ENCODE measurements at places on chromosomes 2 and 18.

DNA sequence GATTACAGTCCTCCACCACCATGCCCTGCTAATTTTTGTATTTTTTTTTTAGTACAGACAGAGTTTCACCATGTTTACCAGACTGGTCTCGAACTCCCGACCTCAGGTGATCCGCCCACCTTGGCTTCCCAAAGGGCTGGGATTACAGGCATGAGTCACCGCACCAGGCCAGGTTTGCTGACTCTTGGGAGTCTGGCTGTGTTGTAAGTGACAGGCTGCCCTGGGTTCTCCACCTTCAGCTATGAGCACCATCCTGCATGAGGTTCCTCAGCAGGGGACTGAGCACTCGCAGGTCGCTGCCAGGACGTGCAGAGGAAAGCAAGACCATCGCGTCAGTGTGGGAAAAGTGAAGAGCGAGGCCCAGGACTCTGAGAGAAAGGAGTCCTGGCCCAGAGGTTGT, 112.6 kb upstream of the NDUFV2 start:
- DNase-seq, result no peak

DNA sequence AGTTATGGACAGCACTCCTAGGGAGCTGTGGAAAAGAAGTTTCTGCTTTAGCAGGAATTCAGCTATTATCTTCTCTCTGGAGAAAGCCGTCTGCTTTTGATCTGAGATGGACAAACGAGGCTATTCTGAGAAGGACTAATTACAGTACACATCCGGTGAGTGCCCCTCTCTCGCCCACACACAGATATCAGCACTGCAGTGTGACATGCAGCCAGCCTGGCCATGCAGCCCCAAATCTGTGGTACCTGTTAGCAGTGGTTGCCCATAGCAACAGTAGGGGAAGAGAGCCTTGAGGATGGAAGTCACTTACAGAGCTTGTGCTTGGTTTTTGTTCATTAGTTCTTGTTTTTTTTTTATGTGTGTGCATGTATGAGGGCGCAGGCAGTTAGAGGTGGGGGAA, 73.9 kb upstream of the TRIB2 start:
- no peak for DNase-seq

- DNase-seq, result no peak
These were observed 31.7 kb upstream of the GPR17 start for GRCh38 chr2:127614246-127614645.

- DNase-seq, result peak; percentile 53
These were observed 572 bp upstream of the ZNF516 start for GRCh38 chr18:76495435-76496193.

DNA sequence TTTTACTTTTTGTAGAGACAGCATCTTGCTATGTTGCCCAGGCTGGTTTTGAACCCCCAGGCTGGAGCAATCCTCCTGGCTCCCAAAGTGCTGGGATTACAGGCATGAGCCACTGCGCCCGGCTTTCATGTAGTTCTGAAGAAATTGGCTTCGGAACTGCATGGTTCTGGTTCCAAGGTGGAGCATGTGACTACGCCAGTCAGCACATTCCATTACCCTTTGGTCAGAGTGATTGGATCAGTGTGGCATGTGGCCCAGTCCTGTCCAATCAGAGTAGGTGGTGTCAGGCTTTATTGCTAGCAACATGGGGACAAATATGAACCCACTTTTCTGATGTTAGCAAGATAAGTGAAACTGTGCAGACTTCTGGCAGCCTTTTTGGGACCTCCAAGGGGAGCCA, 16.3 kb upstream of the ATOH8 start:
- no peak for DNase-seq

DNA sequence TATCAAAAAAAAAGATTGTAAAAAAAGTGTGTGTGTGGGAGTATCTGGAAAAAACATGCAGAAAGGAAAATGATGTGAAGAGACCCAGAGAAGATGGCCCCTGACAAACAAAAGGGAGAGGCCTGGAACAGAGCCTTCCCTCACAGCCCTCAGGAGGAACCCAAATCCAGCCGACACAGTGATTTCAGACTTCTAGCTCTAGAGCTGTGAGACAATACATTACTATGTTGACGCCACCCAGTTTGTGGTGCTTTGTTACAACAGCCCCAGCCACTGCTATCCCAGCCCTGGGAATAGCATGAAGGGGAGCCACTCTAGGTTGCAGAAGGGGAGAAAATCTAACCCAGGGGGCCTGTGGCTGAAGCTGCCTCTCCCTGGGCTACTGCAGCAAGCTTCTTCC, 59.0 kb upstream of the ZBTB7C start:
- DNase-seq, result no peak

- no peak for DNase-seq
These were observed 2.6 kb downstream of the RAMP1 start for GRCh38 chr2:237861875-237862527.

DNA sequence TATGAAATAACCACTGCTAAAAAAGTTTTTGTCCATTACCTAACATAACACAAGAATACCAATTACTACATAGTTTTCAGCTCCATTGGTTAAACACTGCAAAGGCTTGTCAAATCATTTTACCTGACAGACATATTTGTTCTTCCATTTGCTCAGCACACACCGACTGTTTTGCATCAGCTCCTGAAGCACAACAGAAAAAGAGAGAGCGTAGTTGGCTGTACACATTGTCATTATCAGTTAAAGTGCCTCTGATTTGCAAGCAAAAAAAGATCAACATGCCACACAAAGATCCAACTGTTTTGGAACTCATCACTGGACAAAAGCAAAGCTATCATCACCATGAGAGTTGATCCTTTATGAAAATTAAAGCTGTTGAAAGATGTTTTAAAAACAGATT, 103.8 kb downstream of the WDPCP start:
- no peak for DNase-seq

DNA sequence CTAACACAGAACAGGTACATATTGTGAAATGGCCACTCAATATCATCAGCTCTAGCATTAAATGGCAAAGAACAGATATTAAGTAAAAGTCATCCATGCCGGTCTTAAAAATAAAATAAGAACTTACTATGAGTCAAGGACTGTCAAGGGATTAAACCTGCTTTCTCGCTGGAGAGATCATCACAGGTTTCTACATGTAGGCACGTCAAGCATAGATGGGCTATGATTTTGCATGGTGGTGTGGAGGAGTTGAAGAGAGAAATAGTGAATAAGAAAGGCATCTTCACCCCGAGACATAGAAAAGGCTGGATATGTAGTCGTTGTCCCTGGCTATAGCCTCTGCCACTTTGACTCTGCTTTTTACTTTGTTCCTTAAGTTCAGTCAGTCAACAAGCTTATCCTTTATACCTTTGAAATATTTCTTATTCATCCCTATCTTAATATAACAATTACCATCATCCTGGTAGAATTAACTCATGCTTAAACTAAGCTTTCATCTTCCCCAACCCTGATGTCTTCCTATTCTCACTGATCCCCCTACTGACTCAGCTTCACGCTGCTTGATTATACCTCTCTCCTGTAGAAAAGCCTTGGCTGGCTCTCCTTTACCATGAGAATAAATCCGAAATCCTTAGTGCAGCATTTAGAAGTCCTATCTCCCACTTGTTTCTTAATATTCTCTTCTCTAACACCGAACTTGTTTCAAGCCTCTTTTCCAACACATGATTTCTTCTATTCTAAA, 42.5 kb downstream of the DSC3 start:
- DNase-seq, result no peak

DNA sequence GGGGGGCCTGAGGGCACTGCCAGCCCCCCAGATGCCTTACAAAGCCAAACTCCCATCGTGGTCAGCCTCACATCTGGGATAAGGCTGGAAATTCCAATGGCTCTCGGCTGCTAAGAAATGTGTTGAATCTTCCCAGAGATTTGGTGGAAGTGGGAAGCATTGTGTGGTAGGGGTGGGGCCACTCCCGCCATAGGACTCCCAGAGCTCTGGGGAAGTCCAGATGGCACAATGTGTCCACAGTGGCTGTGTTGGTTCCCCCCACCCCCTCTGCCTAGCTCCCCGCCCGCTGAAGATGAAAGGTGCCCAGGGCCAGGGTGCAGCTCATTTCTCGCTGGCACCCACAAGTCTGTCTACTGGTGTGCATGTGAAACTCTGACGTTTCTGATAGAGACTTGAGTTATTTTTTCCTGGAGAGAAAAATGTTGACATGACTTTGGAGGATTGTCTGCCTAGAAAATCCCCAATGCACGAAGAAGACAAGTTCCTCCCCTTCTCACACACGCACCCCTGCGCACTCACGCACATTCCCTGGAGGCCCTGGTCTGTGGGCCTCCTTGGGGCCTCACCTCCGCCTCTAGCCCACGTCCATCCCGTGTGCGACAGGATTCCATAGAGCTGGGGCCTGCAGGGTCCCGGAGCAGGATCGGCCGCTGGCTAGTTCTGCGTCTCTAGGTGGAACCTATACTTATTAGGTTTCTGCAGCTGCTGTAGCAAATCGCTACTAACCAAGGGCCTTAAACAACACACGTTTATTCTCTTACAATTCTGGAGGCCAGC, 199.1 kb downstream of the ZFP36L2 start:
- no peak for DNase-seq

DNA sequence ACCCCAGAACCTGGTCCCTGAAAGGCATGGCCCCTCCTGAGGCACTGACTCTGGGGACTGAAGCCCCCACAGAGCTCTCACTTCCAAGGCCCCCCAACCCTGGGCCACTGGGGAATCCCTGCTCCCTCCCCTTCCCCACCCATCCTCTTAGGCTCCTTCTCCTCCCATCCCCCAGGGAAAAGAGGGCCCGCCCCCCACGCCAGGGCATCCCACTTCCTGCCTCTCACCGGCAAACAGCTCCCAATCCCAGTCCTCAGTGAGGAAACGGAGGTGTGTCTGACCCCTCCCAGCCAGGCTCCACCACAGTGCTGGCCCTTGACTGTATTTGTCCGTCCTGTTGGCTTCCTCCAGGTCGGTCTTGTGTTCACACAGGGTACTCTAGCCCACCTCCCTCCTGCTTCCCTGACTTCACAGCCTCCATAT, 35.0 kb upstream of the PTMA start:
- no peak for DNase-seq

DNA sequence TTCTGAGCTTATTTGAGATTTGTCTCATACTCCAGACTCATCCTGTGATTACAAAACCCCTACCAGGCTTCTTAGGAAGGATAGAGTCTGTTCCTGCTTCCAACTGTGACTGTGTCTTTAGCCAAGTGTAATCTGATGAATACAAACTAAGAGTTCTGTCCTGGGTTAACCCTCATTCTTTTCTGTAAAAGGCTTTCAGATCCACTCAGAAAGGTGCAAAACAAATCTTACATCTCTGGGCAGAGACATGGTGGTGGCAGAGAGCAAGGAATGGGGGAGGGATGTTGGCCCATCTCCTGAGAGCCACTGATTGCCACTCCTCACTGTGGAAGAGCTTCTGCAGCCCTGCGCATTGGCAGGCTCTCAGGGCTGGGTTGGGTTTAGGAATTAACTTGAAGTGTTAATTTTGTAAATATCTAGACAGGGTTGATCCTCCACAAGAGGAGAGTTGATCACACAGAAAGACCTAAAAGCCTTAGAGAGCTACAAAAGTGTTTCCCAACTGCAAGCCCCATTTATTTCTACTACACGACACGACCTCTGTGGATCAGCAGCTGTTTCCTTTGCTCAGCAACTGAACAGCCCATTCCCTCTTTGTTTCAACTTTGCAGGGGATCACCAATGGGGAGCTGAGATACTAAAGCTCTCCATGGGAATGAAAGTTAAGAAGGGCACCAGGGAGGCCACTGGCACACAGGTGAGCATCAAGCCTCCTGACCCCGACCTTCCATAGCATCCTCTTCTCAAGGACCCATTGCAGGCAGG, 23.7 kb upstream of the SPTBN1 start:
- DNase-seq, result no peak

- DNase-seq, result no peak
These were observed 117.0 kb downstream of the ZNF385B start for GRCh38 chr2:179744401-179744800.

GRCh38 chr2:66460031-66460430, 25.1 kb downstream of the MEIS1 start:
- DNase-seq, result no peak

- no peak for DNase-seq
These were observed 21.0 kb upstream of the SEMA4C start for GRCh38 chr2:96890726-96891385.

- no peak for DNase-seq
These were observed 4.2 kb upstream of the TRABD2A start for GRCh38 chr2:84885111-84885510.

GRCh38 chr2:150571121-150571520, 83.7 kb upstream of the RND3 start:
- DNase-seq, result no peak

DNA sequence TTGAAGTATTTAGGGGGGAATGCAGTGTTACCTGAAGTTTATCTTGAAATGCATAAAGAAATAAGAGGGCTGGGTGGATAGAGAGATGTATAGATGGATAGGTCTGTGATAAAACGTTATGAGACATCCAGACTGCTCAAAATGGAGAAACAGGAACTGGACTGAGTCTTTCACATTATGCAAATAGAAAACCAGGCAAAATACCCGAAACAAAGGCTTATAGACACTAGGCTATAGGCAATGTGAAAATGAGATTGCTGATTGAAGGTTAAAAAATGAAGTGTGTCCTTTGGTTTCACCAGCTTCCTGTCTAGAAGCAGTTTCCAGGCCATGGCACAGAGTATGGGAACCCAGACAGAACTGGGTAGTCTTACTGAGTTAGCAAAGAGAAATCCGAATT, 24.9 kb upstream of the SLC3A1 start:
- DNase-seq, result no peak

- no peak for DNase-seq
These were observed 14.9 kb upstream of the LYPD6 start for GRCh38 chr2:149315461-149315860.

- DNase-seq, result no peak
These were observed 426.4 kb downstream of the MBD2 start for GRCh38 chr18:53797998-53798495.

GRCh38 chr2:215505044-215505786, 69.3 kb upstream of the FN1 start:
- DNase-seq, result no peak

- no peak for DNase-seq
These were observed 13.0 kb downstream of the PPM1B start for GRCh38 chr2:44181648-44182047.

- DNase-seq, result no peak
These were observed 323.3 kb downstream of the TGIF1 start for GRCh38 chr18:3773303-3773702.

DNA sequence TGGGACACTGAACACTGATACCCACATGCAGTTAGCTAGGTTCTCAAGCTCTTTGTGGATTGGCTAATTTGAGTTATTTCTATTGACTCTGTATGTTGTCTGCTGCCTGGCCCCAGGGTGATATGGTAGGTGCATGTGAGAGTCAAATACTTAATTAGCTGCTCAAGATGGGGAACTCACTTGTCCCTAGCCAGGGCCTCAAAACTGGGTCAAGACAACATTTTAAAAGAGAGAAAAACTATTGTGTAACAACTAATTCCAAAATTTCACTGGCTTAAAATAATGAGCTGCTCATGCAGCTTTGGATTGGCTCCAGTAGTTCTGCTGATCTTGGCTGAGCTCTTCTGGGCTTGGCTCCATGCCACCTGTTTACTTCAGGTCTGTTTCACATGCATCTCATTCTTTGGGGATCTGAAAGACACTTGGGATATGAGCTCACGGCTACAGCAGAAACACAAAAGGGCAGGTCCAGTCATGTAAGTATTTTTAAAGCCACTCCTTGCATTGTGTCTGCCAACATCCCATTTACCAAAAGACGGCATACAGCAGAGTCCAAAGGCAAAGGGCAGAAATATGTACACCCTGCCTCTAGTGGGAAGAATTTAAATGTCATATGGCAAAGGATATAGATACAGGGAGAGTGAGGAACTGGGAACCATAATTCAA, 716.8 kb downstream of the SUCLG1 start:
- no peak for DNase-seq

All from NCI-H1417 treated with DMSO at 0.1 percent for 48 hours (cell line).